ENCODE measurements at places on chromosomes 5 and 9.

DNA sequence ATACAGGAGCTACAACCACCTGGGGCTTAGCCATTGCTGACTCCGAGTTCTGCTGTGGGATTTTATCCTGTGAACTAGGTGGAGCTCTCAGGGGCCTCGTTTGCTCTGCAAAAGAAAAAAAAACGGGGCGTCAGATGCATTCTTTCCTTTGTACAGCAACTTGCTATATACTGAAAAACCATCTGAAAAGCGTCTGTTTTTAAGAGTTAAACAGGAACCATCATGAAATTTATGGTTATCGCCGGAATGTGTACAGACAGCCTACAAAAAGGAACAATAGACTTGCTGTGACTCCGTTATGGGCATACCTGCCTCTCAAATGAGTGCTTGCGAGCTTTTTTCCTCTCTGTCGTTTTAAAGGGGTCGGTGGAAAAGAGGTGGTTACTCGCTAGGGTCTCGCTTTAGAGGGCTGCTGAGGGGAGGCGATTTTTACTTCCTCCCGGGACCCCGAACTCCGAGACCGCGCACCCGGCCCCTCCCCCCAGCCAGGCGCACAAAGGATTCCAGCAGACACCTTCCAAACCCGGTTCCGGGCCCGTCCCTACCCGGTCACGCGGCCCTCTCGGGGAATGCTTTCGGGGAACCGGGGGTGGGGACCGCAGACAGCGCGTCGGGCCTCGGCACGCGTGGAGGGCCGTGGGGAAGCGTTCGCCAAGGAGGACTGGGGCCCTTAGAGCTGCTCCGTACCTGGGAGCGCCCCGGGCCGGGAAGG, 826 bp downstream of the PAIP1 start:
- DNase-seq: peak; percentile 0

GRCh38 chr5:111681414-111682120, 75.4 kb downstream of the NREP start:
- DNase-seq: no peak

- peak; percentile 3 for DNase-seq
Observed at GRCh38 chr5:91162534-91163381, 220.4 kb downstream of the ARRDC3 start.

- no peak for DNase-seq
Observed at GRCh38 chr5:55143624-55144023, 16.3 kb upstream of the GPX8 start.

GRCh38 chr9:36039696-36040095, 3.0 kb downstream of the RECK start:
- DNase-seq: no peak

DNA sequence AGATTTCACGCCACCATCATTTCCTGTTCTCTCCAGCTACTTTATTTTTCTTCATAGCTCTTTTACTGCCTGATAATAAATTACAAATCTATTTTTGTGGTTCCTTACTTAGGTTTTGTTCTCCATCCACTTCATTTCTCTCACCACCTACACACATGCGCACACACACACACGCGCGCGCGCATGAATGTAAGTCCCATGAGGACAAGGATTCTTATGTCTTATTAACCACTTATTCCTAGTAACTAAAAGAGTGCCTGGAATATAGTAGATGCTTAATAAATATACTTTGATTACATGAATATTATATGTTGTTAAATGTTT, 116.5 kb downstream of the TRPM6 start:
- DNase-seq: no peak

- no peak for DNase-seq
Observed at GRCh38 chr9:96603305-96604003, 16.2 kb downstream of the CDC14B start.

GRCh38 chr9:134158242-134158641, 6.1 kb downstream of the RNU6ATAC start:
- no peak for DNase-seq

DNA sequence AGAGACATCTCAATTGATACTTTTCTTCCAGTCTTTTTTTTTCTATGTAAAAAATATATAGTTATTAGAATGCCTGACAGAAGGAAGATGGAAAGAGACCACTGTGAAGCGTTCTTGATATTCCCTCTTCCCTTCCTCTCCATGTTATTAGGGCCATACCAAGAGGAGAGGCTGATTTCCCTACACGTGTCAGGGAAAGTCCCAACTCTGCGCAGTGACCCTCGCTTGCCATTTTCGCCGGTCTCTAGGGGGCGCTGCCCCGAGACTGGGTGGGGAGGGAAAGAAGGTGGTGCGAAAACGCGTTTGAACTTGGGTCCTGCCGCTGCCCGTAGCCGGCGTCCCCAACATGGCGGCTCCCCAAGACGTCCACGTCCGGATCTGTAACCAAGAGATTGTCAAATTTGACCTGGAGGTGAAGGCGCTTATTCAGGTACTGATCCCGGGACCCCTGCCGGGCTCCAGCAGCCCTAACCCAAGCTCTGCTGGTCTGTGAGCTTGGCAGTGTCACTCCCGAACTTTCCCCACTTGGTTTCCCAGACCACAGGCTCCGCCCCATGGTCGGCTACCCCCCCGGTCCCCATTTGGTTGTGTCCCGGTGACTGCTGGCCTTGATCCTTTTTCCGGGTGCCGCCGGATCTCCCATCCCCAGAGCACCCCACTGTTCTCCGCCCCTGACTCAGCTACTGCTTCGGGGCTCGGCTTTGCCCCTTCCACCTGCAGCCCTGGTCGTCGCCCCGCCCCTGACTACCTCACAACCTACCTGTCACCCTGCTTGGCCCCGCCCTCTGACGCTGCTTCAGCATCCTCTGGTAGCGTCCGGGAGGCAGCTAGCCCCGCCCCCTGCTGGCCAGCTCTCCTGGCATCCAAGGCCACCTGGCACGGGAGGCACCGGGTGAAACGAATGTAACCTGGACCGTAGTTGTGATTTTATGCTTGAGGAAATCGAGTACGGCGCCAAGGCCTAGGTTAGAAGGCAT, at the start of gene BNIP1:
BNIP1 (plus strand) TSS at position 332 of the 977 bp plus-strand sequence; CDS start at position 347, 15 bp downstream.
- peak; percentile 99 for DNase-seq

DNA sequence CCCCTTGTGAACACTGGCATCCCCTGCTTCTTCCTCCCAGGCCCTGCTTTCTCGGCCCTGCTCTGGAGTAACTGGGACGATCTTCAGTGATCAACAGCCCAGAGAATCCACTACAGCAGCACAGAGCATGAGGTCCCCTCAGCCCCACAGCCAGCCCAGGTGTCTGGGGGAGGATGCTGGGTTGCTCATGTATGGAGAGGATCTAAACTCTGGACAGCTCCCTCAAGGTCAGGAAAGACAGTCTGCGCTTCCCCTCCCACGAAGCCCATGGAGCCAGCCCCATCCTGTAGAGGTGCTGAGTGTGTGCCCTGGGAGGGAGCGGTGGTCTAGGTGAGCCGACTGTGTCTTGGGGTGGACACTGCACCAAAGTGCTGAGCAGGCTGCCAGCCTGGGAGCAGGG, 190.2 kb downstream of the GABBR2 start:
- no peak for DNase-seq

- DNase-seq: peak; percentile 99
Observed at GRCh38 chr9:33264473-33265177, at the start of the genes BAG1 and CHMP5. Gene BAG1 (minus strand): TSS chr9:33264708. Gene CHMP5 (plus strand): TSS chr9:33265049. CDS start chr9:33265079, 30 bp downstream.

Measured in stimulated activated CD4-positive, alpha-beta T cell treated with anti-CD3 and anti-CD28 coated beads, Interleukin-1b, Interleukin-23, amount 100 ng/mL, for 1 hour (primary cell).